ENCODE measurements at places on chromosomes 12 and 14. TPM values are rescaled to one million over a fixed set of nuclear protein-coding genes. Genes with fewer than 3 reads are reported as not detected.

DNA sequence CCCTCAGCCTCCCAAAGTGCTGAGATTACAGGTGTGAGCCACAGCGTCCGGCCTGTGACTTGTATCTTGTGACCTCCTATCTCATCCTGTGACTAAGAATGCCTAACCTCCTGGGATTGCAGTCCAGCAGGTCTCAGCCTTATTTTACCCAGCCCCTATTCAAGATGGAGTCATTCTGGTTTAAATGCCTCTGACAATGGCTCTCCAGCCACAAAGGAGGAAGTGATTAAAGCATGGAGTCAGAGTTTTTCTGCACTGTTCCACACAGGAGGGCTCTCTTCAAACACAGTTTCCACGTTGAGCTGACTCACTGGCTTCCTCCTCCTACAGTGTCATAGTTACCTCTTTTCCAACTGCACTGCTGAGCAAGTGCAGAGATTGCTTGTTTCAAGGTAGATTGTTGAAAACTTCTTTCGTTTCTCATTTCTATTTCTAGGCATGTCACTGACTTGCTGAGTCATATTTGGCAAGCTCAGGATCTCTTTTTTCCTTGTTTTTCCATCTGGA lies 383.8 kb downstream of the PCNX1 start:
- no peak for DNase-seq

DNA sequence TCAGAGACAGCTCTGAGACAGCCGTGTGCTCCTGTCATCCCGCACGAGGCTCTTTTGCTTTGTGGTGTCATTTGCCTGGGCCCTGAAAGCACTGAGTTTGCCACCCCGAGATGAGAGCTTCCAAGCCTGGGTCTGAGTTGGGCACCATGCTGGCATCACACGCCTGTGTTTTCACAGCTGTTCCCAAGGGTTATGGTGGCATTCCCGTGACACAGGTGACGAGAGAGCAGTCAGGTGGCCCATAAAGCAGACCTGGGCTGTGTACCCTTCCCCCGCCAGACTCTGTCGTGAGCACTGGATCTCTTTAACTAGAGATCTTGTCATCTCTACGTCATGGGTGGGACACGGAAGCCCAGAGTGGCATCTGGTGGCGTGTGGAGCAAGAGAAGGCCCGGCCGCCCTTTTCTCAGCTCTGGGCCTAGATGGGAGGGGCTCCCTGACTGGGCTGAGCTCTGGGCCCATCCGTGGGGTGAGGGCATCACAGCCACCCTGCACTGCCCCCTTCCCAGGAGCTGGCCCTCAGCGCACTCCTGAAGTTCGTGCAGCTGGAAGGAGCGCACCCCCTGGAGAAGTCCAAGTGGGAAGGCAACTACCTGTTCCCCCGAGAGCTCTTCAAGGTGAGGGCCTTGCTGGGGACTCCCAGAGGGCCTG lies 2.6 kb downstream of the NOC4L start:
- no peak for DNase-seq

GRCh38 chr14:38989922-38990546 lies 113.0 kb downstream of the SEC23A start:
- DNase-seq: no peak

- DNase-seq: no peak
Observed at GRCh38 chr12:51127050-51127729, 43.8 kb upstream of the CSRNP2 start.

DNA sequence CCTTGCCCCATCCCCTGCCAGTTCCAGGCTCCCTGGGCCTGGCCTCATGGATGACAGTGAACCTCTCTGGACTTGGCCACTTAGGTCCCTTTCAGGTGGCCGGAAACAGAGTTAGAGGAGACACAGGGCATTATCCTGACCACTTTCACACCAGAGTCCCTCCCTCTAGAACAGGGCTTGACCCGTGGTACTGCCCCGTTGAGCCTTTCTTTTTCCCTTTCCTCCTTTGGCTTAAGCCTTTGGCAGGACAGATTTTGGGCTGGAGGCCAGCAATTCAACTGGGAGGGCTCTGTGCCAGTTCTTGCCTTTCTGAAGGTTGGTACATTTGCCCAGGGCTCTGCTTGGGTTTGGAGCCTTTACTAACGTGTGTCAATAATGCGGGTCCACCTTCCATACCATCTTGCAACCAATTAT lies 22.8 kb downstream of the TPCN1 start:
- DNase-seq: no peak

GRCh38 chr12:57553343-57554202 lies 3.7 kb downstream of the KIF5A start:
- DNase-seq: no peak

GRCh38 chr14:65377576-65377975 lies 35.0 kb upstream of the FUT8 start:
- DNase-seq: no peak

The TMPRSS12 gene
- polyA plus RNA-seq: not detected

The AICDA gene
- polyA plus RNA-seq: 0.51 TPM

The CCDC60 gene
- 0.15 TPM for polyA plus RNA-seq
